ENCODE measurements at places on chromosomes 2 and 18.
A peak's percentile ranks its signal among the peaks of the same experiment; 100 is the strongest.

GRCh38 chr2:47062681-47063537, 92.2 kb downstream of the STPG4 start:
- peak; percentile 52 for DNase-seq

DNA sequence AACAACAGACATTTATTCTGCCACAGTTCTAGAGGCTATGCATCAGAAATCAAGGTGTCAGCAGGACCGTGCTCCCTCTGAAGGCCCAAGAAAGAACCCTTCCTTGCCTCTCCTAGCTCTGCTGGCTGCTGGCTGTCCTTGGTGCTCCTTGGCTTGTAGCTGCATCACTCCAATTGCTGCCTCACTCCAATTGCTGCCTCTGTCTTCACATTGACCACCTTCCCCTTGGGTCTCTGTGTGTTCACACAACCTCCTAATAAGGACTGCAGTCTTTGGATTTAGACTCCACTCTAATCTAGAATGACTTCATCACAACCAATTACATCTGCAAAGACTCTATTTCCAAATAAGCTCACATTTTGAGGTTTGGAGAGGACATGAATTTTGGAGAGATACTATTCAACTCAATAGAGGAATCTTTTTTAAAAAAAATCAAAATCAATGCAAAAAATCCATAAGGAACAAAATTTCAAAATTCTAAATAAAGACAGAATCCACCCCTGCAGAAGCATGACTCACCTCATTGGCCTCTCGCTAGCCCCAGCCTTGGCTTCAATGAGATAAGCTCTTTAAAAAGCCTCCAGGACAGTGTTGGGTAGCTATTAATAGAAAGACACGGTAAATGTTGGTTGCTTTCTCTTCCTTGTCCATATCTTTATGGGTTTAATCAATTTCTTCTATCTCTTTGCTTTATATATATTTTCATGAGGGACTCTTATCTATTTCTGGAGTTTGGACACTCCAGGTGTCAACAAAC, 267.6 kb upstream of the MGAT5 start:
- DNase-seq = no peak

DNA sequence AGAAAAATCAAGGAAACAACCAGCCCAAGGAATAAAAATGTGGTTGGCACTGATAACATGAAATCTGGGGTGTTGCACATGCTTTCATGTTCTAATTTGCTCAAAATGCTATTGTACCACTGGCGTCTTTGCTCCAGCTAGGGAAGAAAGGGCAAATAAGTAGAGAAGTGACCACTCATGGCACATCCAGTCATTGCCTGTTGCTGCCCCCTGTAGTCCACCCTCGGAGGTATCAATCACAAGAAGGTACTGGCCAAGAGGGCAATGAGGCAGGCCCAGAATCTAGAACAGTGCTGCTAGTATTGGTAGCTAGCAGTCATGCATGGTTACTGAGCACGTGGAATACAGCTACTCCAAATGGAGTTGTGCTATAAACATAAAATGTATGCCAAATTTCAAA, 213.4 kb downstream of the CDCA7 start:
- no peak for DNase-seq

DNA sequence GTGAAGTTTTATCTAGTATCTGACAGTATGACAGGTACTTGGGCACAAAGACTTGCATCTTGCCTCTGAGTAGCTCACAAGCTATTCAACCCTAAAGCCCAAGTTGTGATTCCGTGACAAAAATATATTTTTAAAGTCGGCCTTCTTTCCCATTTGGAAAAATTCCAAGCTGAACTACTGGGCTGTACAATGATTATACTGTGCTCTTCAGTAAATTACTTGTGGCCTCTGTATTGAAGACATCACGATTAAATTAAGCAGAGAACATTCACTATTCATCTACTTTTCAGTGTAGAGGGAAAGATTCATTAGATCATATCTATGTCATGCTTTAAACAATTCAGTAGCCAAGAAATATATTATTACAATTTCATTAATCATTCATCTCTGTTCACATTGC, 282.2 kb downstream of the CDH2 start:
- DNase-seq = no peak

GRCh38 chr2:233728723-233729301, at the start of gene UGT1A3:
TSS of gene UGT1A3 (plus strand) at chr2:233729042. CDS start at chr2:233729127, 85 bp downstream.
- DNase-seq = no peak

GRCh38 chr2:57711991-57712390, 334.6 kb upstream of the VRK2 start:
- DNase-seq = no peak

- no peak for DNase-seq
Measured at GRCh38 chr2:120381661-120382060, 35.7 kb downstream of the INHBB start.

GRCh38 chr2:128170776-128171175, 79.8 kb downstream of the UGGT1 start:
- no peak for DNase-seq

DNA sequence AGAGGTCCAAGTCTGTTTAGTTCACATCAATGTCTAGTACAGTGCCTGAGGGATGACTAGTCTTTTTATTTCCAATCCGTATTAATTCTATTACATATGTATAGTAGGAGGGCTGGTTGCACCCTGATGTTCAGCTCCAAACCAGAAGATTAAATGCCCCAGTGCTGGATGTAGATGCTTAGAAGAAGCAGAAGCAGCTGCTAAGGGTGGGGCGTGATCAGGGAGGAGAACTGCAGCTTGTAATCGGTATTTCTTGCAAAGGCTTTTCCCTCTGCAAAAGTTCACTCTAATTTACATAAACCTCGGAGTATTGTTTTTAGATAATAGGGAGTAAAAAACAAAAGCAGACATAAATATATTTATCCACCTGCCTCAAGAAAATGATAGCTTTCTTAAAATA, 145.3 kb upstream of the ITGA4 start:
- DNase-seq = no peak

GRCh38 chr2:33047939-33048338, 101.2 kb downstream of the LTBP1 start:
- no peak for DNase-seq

GRCh38 chr2:64675860-64676259, 22.1 kb upstream of the SERTAD2 start:
- DNase-seq = no peak

GRCh38 chr2:219475697-219476651, 22.7 kb upstream of the GMPPA start:
- no peak for DNase-seq

GRCh38 chr2:3198119-3198518, 179.5 kb downstream of the EIPR1 start:
- no peak for DNase-seq

- DNase-seq = no peak
Measured at GRCh38 chr2:178287652-178288344, 93.5 kb downstream of the OSBPL6 start.

DNA sequence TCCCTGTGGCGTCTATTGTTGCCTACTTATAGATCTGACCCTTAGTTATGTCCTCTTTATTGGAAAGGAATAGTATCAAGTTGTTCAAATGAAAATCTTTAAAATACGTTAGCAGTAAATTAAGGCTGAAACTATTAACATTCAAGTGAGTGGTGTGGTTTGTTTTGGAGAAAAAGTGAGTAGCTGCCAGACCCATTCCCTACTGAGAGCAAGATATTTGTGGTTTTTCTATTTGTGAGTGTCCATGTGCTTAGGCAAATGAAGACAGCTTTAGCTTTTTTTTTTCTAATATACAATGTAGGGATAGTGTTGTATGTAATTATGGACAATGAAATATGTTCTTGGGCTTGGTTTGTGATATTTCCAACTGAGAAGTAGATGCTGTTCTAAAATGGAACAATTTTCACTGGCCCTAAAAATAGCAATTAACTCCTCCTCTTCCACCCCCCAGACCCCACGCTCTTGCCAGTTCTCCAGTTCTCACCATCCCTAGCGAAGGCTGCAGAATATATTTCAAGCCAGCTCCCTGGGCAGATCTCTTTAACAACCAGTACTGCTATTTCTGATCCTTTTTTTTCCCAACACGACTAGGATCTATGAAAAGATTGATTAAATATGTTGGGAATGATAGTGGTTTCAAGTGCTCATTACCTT, 83.1 kb downstream of the CCDC85A start:
- no peak for DNase-seq

DNA sequence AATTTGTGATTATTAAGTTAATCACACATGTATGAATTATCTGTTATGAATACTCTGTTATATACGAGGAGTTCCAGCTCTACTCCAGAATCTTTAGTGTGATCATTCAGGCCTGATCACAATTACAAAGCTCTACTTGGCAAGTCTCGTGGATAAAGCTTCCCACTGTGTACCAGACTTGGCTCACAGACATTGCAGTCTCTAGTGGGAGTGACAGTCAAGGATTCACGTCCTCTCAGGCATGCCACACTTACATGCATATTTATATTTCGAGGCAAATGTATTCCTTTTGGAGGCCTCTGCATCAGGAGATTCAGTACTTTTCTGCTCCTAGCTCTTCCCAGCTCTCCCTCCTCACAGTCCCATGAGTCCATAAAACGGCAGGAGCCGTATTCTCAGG, 403.4 kb upstream of the CDH7 start:
- DNase-seq = no peak

DNA sequence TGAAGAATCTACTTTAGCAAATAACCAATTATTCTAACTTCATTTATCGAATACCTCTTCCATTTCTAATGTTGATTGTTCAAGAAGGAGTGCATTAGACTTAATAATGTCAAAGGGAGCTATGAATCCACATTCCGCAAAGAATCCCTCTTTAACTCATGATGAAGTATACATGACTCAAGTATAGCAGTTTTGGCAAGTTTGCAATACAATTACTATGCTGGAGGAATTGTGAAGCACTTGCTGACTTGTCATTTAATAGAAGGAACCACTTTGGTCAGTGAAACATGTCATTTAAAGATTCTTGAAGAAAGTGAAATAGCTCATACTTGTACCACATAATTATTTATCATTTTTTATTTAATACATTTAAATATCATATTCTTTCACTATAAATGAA, 125.1 kb downstream of the SLC39A10 start:
- no peak for DNase-seq

- no peak for DNase-seq
Measured at GRCh38 chr2:217836901-217837491, 165.8 kb downstream of the TNS1 start.

DNA sequence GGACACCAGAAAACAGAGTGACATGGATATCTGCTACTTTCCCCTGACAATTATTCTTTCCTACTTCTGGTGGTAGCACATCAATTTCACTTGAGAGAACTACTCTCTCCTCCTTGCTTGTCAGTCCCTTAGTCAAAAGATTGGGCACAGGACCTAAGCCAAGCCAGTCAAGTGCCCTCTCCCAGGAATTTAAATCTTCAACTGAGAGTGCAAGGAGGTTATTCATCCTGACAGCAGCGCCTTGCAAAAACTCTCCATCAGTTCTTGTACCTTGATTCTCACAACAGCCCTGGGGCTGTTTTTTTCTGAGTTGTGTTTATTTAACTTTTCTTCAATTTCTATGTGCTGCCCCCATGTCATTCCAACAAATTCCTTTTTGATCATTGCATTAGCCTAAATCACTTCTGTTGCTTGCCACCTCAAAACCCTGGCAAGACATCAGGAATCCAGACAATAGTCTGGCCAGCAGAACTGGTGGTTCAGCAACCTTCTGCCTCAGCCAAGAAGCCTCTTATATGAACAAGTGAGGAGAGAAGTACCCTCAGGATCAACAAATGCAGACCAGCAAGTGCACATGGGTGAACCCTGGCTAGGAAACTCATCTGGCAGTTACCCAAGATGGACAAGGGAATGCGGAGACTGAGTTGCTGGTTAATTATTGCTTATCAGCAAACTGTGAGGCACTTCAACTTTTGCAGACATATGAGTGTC, 19.4 kb downstream of the COL4A3 start:
- DNase-seq = no peak

GRCh38 chr18:11887328-11888128, 20.6 kb downstream of the MPPE1 start:
- DNase-seq = no peak

GRCh38 chr2:56531668-56532420, 348.1 kb downstream of the CCDC85A start:
- no peak for DNase-seq

DNA sequence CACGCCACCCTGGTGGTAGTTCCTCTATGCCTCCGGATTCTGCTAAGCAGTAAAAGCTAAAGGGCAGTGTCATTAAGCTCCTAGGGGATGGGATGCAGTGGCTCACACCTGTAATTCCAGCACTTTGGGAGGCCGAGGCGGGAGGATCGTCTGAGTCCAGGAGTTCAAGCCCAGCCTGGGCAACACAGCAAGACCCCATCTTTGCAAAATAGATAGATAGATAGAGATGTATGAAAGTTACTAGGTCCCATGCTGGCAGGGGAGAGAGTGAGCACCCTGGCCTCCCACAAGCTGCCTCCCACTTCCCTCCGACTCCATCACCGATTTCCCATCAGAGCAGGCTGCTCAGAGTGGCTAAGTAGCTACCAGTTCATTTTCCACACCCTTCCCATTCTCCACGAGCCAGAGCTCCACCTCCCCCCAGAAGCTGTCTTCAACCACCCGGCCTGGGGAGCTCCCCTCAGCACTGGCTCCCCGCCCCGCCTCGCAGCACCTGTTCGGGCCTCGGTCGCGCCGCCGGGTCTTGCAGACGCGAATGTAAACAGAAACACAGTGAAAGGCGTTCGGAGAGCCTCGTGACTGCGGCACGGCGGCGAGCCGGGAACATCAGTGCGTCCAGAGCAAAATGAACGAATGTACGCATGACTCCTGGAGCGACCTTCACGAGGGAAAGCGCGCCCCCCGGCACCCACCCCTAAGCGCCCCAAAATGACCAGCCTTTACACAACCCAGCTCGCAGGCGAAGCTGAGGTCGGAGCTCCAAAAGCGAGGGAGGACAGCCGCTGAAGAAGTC, 598 bp upstream of the CEP68 start:
- DNase-seq = peak; percentile 63

DNA sequence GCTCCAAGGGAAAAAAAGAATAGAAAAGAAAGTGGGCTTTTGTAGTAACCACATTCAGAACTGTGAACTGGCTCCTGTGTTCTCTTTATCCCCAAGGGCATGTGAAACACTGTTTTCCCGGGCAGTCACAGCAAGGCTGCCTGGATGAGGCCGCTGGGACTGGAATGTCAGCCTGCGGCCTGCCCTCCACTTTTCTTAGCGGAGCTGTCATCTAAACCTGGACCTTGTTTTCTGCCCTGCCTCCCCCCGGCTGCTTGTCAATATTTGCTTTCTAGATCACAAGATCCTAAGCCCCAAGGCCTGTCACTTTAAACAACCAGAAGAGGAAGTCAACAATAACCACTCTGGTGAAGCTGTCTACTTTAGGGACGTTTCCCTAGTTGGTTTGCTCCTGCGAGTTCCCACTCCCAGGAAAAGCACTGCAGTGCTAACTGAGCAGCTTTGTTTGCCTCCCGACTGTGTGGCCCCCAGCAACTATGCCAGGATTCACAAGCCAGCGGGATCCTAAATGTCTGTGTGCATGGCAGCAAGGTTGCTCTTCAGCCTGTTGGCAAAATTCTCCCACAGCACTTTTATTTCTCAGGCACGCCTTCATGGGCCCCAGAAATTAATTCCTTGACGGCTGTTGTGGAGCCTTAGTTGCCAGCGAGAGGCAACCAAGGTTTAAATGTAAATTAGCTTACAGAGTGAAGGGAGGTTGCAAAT, 30.6 kb downstream of the SOWAHC start:
- no peak for DNase-seq

GRCh38 chr2:46332686-46333281, 35.6 kb downstream of the EPAS1 start:
- no peak for DNase-seq

Measured in amygdala (tissue), 56 donors.